HTR-8/SVneo (cell line): ENCODE measurements at places on chromosomes 16 and 17.

DNA sequence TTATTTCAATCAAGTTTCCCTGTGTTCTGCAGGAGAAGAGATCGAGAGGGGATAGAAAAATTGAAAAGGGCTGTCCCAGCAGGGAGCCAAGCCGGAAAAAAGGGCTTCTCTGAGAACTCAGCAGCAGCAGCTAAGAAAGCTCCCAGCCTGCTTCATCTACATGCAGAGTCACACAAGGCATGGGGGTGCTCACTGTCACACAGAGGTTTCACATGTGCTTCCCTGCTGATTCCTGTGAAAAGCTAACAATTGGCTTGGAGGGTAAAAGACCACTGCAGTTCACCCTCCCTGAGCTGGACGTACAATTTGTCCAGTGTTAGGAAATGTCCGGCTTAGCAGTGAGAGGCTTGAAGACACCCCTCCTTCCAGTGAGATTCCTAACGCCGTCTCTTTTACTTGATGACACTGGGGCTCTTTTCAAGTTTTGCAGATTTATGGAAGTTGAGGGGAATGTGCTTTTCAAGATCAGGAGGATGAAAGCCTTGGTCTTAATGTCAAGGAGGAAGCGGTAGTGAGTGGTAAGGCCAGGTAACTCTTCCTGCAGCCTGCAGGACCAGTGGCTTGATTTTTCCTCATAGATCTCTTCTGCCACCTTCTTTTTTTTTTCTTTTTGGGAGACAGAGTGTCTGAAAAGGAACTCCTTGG, 85.6 kb downstream of the WNT3 start:
- no peak for DNase-seq

GRCh38 chr16:10576390-10577304, 3.8 kb downstream of the EMP2 start:
- no peak for DNase-seq

DNA sequence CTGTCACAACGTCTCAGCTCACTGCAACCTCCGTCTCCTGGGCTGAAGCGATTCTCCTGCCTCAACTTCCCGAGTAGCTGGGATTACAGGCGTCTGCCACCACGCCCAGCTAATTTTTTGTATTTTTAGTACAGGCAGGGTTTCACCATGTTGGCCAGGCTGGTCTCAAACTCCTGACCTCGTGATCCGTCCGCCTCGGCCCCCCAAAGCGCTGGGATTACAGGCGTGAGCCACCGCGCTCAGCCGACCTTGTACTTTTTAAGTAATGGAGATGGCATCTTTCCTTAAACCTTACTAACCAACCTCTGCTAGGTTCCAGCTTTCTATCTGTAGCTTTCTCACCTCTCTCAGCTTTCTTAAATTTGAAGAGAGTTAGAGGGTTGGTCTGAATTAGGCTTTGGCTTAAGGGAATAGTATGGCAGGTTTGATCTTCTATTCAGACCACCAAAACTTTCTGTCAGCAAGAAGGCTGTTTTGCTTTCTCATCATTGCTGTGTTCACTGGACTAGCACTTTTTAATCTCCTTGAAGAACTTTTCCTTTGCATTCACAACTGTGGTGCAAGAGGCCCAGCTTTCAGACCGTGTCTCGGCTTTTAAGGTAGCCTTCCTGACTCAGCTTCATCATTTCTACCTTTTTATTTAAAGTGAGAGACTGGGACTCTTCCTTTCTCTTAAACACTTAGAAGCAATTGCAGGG, 28.0 kb downstream of the YWHAE start:
- no peak for DNase-seq

GRCh38 chr17:39083270-39083669, 68.2 kb downstream of the PLXDC1 start:
- no peak for DNase-seq

GRCh38 chr17:31492880-31493655, 101.6 kb downstream of the RAB11FIP4 start:
- no peak for DNase-seq

- DNase-seq: no peak
Observed at GRCh38 chr17:32629563-32630190, 142.9 kb downstream of the CDK5R1 start.

DNA sequence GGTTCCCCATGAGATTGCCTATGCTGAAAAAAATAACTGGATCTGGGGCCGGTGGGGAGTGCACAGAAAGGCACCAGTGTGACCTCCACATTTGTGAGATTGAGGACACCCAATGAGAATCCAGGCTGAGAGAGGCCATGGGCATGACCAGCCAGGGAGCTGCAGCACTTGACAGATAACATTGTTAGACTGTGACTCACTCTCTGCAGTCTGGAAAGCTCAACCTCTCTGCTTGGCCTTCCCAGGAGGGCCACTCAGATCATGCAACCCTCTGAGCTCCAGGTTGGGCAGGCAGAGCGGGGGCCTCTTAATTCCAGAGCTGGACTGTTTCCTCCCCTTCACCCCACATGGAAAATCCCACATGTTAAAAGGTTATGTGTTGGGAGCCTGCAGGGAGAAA, 30.1 kb downstream of the FZD2 start:
- peak; percentile 98 for DNase-seq

DNA sequence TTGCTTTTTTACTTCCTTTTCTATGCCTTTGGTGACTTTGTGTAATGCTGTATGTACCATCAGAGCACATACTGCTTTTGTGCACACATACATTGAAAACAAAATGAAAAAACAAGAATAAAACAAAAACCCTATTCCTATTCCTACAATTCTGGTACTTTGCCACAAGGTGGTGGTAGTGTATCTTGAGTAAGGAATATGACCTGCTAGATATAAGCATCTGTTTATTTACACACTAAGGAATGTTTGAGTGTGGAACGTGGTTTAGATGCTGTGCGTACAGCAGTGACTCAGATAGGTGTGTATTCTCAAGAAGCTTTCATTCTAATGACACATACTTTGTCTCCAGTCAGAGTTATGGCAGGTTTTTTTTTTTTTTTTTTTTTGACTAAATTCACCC, 606.2 kb downstream of the WWOX start:
- no peak for DNase-seq

- DNase-seq: no peak
Observed at GRCh38 chr17:7656958-7657609, 6.4 kb downstream of the ATP1B2 start.

DNA sequence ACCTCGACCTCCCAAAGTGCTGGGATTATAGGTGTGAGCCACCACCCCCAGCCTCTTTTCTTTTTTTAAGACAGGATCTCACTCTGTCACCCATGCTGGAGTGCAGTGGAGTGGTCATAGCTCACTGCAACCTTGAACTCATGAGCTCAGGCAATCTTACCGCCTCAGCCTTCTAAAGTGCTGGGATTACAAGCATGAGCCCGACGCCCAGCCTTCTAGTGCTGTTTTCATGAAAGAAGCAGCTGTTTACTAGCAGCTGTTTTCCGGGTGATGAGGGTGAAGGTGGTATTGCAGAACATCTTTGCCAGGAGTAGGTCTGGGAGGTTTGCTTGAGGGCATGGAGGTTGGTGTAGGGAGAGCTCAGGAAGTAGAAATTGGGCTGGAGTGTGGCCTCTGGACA, 2.0 kb downstream of the ADCY7 start:
- DNase-seq: no peak

GRCh38 chr16:66205287-66206231, 160.9 kb upstream of the CDH5 start:
- DNase-seq: no peak
